Naive thymus-derived CD8-positive, alpha-beta T cell (primary cell): ENCODE measurements at places on chromosomes 2 and 18.
A peak's percentile ranks its signal among the peaks of the same experiment; 100 is the strongest.

DNA sequence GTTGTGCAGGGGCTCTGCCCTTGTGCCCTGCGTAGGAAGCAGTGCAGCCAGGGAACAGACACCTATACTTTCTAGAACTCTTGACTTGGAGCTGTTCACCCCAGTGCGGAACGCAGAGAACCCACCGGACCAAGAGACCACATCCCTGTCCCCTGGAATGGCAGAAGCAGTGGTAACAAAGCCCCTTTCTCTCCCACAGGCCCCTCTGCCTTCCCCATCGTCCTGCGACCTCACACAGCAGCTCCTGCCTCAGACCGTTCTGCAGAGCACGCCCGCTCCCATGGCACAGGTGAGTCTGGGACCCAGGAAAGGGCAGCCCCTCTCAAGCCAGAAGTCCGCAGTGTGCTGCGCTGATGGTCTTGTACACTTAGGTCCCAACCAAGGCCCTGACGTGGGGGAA, 24.6 kb upstream of the RPL31 start:
- no peak for DNase-seq

DNA sequence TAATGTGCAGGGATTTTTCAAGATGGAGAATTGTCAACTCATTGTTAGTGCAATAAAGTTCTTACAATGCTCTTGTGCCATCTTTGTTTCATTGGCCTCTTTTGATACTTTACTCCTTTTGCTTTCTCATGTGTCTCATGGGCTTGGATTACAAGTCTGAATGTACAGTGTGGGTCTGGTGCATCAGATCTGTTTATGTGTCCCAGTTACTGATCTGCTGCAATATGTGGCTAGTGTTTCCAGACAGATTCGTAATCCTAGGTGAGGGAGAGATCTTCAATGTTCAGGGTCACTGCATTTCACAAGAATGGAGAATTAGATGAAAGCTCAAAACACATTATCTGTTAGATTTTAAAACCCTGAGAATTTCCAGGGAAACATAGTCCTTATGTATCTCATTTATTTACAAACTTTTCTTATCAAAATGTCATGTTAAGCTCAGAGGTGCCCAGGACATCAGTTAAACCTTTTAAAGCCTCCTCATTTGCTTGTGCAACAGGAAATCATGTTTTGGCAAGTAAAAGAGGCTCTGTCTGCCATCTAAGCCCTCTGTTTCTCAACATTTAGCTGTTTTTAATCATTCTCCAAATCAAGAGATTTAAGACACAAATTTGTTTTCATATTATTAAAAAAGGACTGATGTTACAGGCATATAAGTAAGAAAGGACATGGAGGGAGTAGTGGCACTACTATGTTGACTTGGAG, 108.1 kb downstream of the NUP35 start:
- DNase-seq: no peak

DNA sequence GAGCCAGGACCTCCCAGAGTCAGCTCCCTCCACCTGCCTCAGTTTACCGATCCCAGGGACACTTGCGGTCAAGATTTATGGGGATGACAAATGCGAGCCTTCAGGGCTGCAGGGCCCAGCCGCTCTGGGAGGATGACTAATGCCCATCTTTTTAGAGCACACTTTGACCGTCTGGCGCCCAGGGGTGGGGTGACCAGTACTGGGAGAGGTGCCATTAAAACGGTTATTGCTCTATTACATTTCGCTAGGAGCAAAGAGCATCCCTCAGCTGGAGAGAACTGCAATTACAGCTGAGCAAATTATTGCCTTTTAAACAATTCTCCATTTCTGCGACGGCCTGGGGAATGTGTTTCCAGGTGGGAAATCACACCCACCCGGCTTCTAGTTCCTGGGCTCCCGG, 42.6 kb upstream of the HPCAL1 start:
- DNase-seq: no peak

GRCh38 chr2:23128684-23129292, 256.2 kb upstream of the KLHL29 start:
- no peak for DNase-seq

DNA sequence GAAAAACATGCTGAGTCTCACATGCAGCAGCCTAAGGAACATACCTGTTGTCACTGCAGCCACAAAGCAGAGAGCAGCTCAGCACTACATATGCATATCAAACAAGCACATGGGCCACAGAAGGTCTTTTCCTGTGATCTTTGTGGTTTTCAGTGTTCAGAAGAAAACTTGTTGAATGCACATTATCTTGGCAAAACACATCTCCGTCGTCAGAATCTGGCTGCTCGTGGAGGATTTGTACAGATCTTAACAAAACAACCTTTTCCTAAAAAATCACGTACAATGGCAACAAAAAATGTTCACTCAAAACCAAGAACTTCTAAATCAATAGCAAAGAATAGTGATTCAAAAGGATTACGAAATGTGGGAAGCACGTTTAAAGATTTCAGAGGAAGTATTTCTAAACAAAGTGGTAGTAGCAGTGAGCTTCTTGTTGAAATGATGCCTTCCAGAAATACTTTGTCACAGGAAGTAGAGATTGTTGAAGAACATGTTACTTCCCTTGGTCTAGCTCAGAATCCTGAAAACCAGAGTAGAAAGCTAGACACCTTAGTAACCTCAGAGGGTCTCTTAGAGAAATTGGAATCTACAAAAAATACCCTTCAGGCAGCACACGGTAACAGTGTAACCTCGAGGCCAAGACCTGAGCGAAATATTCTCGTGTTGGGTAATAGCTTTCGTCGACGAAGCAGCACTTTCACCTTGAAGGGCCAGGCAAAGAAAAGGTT, 34.1 kb downstream of the ZNF407 start:
- DNase-seq: peak; percentile 76

DNA sequence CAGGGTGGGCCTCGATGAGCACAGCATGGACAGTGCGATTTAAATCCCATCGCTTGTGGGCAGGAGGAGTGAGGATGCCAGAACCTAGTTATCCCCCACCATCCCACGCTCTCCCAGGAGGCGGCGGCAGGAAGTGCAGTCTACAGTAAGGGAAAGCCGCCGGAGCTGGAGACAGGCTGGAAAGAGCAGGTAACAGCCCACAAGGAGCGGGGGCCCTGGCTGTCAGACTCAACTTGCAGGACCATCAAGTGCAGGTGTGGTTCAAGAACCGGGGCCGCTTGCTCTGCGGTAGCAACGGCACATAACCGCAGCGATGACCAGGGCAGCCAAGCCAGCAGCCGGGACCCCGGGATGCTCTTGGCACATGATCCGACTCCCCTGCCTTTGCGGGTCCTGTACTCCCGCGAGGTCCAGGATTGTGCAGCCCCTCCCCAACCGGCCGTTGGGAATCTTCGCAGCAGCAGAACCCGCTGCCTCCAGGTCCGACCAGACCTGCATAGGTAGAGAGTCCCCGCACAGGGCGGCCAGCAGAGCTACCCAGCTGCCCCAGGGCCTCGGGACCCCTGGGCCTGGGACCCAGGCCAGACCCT, 82.1 kb downstream of the BIN1 start:
- DNase-seq: no peak

DNA sequence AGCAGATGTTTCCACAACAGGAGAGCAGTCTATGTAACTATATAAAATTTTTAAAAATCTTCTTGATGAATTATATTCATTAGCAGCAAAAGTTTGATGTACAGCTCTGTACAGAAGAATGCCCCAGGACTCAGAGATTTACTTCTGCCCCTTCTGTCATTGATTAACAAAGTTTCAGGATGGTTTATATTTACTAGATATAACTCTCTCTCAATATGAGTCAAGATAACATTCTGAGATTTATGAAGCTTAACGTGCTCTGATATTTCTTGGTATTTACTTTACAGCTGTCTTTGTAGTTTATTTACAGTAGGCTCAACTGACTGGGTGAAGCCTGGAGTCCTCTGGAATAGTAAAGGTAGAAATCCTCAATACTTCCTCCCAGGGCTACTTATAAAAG, 93.6 kb upstream of the HNMT start:
- no peak for DNase-seq

DNA sequence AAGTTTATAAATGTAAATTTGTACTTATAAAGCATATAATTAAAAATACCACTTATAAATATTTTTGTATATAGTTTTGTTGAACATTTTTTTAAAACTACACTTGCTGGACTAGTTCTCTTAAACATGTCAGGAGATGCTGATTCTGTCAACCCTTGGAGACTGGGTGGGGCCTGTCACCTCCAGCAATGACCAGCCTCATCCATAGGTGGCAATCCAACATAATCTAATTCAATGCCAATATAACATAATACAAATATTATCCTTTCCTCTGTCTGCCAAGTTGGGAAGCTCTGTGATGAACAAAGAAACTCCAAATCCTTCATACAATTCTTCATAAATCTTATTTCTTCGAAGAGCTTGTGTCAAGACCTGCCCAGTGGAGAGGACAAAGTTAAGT, 140.4 kb downstream of the RBMS1 start:
- DNase-seq: no peak

- DNase-seq: no peak
Observed at GRCh38 chr18:79878741-79879378, 72.6 kb downstream of the SLC66A2 start.

DNA sequence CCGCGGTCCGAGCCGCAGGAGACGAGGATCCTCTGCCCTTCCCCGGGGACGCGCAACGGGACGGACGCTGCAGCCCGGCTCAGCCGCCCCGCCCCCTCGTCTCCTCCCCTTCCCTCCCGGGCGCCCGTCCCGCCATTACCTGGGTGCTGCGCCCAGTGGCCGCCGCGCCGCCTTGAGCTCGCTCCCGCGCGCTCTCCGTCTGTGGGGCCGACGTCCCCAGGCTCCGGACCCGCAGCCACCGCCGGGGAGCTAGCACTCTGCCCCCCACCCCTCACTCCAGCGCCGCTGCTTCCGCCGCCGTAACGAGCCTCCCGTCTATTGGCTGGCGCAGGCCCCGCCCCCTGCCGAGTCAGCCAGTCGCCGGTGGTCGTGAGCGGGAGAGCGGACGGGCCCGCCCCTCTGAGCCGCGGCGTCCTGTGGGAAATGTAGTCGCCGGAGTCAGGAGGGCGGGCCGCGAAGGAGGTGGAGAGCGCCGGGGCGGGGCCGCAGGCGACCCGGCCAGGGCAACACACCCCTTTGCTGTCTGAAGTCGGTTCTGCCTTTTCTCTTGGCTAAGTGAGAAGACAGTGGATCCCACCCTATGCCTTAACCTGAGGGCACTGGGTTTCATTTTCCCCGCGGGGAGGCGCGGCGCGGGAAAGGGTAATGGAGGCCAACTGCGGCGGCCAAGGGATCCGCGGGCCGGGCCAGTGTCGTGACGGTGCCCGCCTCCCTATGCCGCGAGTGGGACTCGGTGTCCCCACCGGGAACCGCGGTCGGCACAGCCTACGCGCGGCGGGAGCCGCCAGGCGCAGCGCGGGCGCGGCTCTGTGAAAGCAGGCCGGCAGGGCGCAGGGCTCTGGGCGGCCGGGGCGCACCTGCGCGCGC, at the start of gene SAP130:
TSS of gene SAP130 (minus strand) at position 259 of the 867 bp plus-strand sequence. CDS start 1,767 bp downstream, outside the sequence.
- DNase-seq: peak; percentile 93

DNA sequence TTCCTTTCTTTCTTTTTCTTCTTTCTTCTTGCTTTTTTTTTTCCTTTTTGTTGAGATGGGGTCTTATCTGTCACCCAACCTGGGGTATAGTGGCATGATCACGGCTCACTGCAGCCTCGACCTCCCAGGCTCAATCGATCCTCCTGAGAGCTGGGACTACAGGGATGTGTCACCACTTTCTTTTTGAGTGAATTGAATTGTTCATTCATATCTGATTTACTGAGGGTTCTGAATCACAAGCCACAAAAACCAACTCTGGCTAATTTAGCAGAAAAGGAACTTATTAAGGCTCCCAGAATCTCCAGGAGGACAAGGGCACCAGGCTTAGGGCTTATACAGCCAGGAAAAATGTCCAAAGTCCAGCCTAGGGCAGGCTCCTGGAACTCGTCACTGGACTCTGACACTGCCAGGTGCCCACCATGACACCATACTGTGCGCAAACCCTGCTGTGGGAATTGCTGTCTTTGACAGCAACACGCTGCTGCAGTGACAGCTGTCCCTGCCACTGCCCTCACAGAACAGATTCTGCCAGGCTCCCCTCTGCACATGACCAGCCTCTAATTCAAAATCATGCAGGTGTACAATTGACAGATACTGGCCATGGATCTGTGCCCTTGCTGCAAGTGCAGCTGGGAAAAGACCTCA, 42.9 kb upstream of the EML6 start:
- no peak for DNase-seq

- no peak for DNase-seq
Observed at GRCh38 chr2:10449486-10449831, 1.3 kb upstream of the ODC1 start.

DNA sequence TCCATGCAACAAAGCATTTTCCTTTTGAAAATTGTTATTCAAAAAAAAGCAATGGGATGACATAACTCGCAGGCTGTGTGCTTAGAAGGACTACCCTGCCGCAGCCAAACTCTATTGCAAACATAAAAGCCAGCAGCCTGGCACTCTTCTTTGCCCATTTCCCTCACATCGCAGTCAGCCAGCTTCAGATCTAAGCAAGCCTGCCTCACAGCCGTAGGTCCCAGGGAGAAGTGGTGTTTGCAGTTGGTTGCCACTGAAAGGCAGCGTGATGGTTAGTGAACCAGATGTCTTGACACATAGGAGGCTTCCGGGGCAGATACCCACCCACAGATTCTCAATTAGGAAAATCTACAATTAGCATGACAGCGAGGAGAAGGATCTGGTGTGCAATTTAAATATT, 655.2 kb downstream of the RNF144A start:
- DNase-seq: peak; percentile 10

DNA sequence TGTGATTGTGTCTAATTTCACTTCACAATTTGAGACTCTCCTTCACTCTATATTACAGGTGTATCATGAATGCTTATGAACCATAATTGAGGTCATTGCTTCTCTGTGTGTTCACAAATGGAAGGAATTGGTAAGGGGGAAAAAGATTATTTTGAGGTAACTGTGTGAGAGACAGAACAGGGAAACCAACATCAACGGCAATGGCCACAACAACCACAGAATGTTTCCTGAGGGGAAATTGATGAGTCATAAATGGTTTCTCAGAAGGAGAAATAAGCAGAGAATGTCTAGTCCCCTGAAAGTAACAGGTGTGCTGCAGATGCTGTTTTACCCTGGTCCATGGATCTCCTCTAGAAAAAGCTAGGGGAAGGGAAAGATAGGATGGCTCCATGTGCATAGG, 361.2 kb upstream of the GALNT5 start:
- no peak for DNase-seq

DNA sequence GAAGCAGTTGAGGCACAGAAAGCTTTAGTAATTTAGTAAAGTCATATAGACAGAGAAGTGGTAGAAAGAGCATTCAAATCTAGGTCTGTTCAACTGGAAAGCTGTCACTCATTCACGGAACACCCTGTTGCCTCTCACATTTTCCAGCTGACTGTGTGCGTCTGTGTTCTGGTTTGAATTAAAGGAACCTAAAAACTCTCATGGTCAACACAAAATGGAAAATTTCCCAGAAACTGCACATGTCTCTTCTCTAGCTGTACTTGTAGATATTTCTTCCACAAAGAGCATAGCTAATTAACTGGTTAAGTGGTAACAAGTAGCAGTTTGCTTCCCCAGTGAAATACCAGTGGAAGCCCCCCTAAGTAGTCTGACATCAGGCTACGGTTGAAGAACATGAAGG, 390.8 kb downstream of the TGIF1 start:
- no peak for DNase-seq

- DNase-seq: no peak
Observed at GRCh38 chr2:214747992-214748391, 61.5 kb downstream of the BARD1 start.

- no peak for DNase-seq
Observed at GRCh38 chr18:56289381-56289780, 349.0 kb downstream of the TXNL1 start.

- no peak for DNase-seq
Observed at GRCh38 chr18:11308499-11308898, 159.1 kb upstream of the PIEZO2 start.
